ENCODE measurements at places on chromosomes 11 and 22.

- no peak for DNase-seq
Observed at GRCh38 chr11:129323896-129324502, 51.6 kb upstream of the BARX2 start.

GRCh38 chr11:326592-326841, 5.9 kb upstream of the IFITM3 start:
- no peak for DNase-seq

DNA sequence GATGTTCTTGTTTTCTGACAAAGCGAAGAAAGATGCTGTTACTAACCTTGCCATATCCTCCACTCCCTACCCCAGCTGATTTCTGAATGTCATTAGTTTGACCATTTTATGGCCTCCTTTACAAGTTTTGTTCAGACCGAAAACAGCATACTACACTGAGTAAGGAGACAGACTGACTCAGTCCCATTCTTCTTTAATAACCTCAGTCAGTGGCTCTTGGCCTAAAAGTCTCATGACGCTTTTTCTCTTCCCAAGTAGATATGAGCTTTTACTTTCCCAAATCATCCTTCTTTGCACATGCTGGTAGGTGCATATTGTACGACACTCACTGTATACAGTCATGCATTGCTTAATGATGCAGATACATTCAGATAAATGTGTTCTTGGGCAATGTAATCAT, 8.0 kb upstream of the FIBIN start:
- no peak for DNase-seq

DNA sequence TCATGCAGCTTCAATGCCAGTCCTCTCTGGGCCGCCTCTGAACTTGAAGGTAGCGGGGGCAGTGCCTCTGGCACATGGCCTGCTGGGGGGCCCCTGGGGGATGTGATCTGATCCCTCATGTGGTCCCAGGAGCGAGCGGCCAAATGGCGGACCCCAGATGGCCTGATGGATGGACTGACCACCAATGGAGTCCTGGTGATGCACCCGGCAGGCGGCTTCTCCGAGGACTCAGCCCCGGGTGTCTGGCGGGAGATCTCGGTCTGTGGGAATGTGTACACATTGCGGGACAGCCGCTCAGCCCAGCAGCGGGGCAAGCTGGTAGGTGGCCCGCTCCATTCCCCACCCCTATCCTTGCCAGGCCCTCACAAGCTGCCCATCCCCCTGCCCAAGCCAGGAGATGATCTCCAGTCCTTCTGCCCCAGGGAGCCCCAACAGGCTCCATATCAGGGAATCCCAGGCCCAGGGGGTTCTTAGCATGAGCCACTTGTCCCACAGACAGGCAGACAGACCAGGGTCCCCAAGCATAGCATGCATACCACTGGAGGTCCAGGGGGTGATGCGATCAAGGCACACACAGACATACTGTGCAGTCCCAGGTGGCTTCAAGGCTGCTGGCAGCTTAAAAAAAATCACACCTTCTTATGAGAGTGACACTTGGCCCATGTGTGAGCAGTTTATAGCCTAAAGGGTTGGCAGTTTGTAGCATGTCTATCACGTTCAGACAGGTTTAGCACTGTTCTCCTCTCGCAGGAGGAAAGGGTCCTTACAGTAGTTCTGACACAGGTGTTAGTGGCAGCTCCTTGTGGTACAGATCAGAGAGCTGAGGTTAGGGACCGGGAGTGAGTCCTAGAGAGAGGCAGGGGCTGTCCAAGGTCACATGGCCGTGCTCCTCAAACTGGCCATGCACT, 6.4 kb upstream of the DPP3 start:
- DNase-seq: no peak

Measured in stimulated activated CD4-positive, alpha-beta T cell treated with anti-CD3 and anti-CD28 coated beads, Interleukin-4, amount 100 ng/mL, for 1 hour (primary cell).